Stimulated activated CD4-positive, alpha-beta T cell treated with anti-CD3 and anti-CD28 coated beads, Interleukin-1b, Interleukin-23, amount 100 ng/mL, for 4 hours (primary cell): ENCODE measurements at places on chromosomes 7 and 10.
A peak's percentile ranks its signal among the peaks of the same experiment; 100 is the strongest.

DNA sequence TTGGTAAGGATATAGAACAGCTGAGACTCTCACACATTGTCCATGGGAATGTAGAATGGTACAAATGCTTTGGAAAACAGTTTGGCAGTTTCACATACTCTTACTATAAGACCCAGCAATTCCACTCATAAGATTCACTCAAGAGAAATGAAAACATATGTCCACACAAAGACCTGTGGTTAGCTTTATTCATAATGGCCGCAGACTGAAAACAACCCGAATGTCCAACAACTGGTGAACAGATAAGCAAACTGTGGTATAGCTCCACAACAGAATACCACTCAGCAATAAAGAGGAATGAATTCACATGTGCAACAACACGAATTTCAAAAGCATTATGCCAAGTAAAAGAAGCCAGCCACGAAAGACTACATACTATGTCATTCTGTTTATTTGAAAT, 33.5 kb upstream of the CUL1 start:
- DNase-seq, result no peak

DNA sequence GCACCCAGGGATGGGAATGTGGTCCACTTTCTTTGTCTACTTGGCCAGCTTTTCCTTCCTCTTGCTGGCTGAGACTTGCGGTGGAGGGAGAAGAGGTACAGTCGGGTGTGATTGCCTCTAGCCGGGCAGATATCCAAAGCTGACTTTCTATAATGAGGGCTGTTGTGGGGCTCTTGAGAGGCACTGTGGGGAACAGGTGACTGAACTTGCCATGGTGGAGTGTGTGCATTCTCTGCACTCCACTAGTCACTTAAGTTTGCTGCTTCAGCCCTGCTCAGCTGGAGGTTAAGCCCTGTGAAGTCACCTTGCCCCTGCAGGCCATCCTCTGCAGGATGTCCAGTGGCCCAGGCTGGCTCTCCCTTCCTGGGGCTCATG, 116.6 kb downstream of the AOAH start:
- no peak for DNase-seq

GRCh38 chr10:108696792-108697477, 1226.4 kb downstream of the XPNPEP1 start:
- DNase-seq, result no peak

DNA sequence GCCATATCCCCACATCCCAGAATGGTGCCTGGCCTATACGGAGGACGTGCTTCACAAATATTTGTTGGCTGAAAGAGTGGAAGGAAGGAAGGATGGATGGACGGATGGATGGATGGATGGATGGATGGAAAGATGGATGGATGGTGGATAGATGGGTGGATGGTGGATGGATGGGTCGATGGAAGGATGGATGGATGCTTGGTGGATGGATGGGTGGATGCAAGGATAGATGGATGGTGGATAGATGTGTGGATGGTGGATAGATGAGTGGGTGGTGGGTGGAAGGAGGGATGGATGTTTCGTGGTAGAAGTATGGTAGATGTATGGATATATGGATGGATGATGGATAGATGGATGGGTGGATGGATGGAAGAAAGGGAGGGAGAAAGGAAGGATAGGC, 10.8 kb downstream of the CHAT start:
- DNase-seq, result no peak

DNA sequence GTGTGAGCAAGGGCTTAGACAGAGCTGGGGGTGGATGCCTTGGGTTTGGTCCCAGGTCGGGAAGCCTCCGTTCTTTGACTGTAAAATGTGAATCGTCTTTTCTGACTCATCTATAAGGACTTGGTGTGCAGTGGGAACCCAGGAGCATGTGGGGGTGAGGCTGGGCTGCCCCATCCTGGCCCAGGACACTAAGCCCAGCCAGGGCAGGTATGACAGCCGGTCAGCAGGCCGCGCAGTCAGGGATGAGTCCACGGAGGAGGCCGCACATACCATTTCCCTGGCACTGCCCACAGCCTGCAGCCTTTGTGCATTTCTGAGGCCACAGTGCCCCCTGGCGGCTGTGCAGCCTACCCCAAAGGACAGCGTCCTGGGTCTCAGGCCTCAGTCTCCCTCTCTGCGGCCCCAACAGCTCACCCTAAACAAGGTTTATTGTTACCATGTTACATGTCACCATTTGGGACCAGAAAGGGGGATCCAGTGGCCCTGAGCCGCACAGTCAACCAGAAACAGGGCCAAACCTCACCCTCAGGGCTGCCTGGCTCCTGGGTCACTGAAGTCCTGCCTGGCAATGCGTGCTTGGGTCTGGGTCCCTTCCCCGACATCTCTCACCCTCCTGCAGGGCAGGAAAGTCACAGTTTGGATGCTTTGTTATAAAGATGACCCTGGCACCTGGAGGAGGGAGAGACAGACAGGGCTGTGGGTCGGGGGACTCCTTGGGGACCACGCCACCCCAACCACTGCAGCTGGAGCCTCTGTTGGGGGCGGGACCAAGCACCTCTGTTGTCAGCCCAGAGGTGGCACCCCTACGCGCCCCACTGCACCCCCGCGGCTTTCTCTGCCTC, 14.4 kb upstream of the SH2B2 start:
- peak; percentile 66 for DNase-seq

- no peak for DNase-seq
These were observed 337.8 kb downstream of the ADARB2 start for GRCh38 chr10:1399431-1400100.

DNA sequence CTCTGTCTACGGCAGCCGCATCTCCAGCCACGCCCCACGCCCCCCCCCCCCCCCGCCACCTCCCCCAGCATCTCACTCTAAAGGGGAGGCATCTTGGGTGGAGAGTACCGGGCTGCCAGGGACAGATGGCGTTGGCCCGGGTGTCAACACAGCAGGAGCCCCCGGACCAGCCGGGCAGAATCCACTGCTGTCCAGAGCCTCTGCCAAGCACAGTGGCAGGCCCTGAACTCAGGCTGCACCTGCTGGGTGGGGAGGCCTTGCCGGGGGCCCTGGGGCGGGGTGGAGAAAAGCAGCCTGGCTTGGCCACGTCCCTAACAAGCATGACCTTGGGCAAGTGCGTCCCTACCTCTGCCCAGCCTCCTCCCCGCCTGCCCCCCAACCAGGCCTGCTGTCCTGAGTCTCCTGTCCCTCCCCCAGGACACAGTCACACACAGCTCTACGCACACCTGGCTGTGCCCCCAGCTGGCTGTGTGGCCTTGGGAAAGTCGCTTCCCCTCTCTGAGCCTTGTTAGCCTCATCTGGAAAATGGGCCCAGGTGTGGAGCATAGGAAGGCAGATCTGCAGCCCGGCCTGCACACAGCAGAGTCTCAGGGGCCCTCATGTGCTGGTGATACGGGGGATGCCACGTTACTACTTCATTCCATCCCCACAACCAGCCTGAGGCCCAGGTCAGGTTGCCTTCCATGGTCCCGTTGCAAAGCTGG, 45.2 kb downstream of the MICALL2 start:
- no peak for DNase-seq

- DNase-seq, result no peak
These were observed 84.2 kb upstream of the STEAP1B start for GRCh38 chr7:22584179-22584578.

- no peak for DNase-seq
These were observed 7.5 kb downstream of the HOXA4 start for GRCh38 chr7:27123007-27123476.

DNA sequence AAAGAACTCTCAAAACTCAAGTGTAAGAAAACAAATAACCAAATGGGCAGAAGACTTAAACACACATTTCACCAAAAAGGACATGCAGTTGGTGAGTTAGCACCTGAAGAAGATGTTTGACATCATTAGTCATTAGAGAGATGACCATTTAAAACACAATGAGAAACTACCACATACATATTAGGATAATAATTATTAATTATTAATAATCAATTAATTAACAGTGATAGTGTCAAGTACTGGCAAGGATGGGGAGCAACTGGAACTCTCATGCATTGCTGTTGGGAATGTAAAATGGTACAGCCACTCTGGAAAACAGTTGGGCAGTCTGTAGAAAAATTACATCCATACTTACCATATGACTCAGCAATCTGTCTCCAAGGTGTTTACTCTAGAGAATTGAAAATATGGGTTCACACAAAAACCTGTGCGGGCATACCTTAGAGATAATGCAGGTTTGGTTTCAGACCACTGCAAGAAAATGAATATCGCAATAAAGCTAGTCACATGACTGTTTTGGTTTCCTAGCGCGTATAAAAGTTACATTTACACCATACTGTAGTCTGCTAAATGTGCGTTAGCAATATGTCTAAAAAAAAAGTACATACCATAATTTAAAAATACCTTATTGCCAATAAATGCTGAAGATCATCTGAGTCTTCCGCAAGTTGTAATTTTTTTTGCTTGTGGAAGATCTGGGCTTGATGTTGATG, 30.3 kb downstream of the ARID5B start:
- no peak for DNase-seq

DNA sequence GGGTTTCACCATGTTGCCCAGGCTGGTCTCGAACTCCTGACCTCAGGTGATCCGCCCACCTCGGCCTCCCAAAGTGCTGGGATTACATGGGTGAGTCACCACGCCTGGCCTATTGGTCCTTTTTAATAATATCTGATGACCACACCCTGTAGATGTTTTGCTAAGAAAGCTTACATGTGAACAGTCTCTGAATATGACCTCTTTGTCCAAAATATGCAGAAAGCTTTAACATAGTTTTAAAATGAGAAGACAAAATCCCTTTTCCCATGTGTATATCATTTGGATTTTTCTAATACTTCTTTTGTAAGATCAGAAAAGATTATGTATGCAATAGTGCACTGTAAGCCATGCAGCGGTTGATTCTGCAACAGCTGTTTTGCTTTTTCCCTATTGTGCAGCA, 38.5 kb downstream of the MCU start:
- no peak for DNase-seq
